ENCODE measurements at places on chromosomes 11 and 22.

- DNase-seq: no peak
These were observed 125.5 kb downstream of the BBOX1 start for GRCh38 chr11:27166130-27166529.

- no peak for DNase-seq
These were observed 26.1 kb upstream of the TTLL12 start for GRCh38 chr22:43213051-43213450.

GRCh38 chr11:50080256-50080655, 47.6 kb downstream of the OR4C45 start:
- no peak for DNase-seq

DNA sequence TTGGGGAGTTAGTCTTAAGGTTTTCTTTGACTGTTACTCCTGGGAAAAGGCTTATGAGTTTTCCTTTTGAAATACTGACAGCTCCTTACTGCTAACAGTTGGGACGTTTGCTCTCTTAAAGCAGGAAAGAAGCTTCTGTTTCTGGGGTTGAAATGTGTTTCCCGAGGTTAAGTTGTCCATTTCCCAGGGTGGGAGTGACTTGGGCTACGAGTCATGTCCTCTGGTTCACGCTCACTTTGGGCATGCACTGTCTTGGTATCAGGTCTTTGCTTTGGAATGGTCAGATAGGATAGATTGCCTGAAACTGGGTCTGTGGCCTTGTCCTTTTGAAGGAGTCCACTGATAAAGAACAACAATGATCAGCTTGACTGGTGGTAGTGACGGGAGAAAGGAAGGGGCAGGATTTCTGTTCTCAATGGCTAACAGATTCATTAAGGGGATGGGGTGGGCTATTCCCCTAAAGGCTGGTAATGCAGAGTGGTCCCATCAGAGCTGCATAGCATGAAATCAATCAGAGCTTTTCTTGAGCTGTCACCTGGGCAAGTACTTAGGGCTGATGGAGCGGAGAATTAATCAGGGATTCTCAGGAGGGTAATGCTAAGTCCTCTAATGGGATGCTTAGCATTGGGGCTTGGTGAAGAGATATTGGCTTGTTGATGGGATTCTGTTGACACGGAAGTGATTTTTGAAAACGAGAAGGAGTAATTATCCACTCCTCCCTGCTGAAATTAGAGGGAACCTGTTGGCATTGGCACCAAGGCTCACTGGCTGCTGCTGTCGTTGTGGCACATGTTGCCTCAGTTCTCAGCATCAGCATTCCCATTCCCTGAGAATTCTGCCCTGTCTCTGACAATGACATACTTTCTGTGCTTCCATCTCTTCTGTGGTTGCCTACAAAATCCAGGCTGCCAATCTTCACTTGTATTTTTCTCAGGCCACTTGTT, 81.6 kb downstream of the TEAD1 start:
- DNase-seq: peak; percentile 53

DNA sequence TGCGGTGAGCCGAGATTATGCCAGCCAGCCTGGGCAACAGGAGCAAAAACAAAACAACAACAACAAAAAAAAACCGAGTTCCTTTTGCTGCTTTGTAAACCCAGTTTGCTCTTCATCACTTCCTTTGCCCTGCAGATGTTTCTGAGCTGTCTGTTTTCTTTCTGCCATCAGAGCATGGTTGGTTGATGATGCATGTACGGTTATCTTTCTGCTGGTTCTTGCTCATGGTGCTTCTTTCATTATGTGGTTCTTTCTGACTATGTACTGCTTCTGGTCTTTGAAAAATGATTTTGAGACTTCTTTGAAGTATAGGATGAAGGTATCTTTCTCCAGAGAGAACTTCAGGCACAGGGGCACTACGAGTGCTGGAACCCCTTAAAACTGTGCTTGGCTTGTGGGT, 13.2 kb downstream of the TANGO2 start:
- no peak for DNase-seq

DNA sequence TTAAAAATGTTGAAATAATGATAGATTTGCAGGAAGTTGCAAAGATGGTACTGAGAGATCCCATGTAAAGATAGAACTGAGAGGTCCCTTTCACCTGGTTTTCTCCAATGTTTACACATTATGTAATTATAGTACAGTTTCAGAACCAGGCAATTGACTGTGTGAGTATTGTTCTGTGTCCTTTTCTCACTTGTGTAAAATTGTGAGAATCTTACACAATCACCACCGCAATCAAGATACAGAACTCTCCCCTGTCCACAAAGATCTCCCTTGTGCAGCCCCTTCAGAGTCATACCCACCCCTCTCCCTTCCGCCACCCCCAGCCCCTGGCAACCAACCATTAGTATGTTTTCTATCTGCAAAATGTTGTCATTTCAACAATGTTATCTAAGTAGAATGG, 119.8 kb upstream of the NAV2 start:
- no peak for DNase-seq

DNA sequence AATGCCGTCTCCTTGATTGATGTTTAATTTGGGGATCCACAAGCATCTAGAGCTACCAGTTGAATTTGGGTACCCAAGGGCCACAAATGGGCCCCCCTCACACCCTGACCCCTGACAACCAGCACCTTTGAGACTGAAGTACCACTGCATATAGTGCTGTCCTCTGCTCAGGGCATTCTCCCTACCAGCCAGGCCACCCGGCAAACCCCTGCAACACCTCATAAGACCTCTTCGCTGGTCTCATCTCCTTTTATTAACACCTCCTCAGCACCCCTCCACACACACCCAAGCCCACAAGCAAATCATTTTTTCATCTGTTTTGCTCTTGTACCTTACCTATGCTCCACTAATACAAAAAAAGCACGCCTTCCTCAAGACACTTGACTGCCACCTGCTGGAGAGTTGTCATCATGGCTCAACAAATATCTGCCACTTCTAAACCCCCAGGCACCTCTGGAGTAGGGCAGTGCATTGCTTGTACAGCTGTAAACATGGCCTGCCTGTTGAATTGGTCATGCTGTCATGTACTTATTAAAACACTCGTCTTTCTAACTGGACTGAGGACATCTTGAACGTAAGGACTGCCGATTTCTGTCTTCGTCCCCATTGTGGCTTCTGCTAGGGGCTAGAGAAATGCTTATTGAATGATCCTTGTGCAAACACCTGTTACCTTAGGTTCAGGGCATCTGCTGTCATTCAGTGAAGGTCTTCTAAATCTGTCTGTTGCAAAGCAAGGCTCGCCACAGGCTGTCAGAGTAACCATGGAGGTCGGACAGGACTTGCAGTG, 66.5 kb downstream of the BMAL1 start:
- DNase-seq: peak; percentile 60

- no peak for DNase-seq
These were observed 775.6 kb downstream of the BRD1 start for GRCh38 chr22:49052023-49052538.

GRCh38 chr11:70605846-70606245, 207.5 kb downstream of the CTTN start:
- DNase-seq: no peak

GRCh38 chr11:72124046-72124445, 11.5 kb upstream of the FOLR3 start:
- no peak for DNase-seq

DNA sequence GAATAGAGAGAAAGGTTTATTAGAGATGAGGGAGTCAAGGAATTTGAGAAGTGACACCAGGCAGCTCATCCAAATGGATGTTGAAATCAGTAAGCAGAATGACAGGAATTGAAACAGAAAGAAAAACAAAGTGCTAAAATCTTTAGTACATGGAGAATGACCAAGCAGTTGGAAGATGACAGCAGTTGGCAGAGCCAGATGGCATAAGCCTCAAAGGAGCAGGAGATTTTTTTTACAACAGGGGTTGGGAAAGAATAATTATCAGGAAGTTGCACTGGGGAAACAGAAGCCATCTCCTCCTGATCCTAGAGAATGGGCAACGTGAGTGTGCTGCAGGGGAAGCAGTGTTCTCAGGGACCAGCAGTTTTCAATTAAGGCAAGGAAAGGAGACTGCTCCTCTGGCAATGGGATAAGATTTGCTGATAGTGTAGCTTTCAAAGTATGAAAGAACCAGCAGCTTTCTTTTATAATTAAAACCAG, 28.9 kb downstream of the RAB39A start:
- DNase-seq: no peak

GRCh38 chr11:68938816-68939582, 35.3 kb downstream of the IGHMBP2 start:
- DNase-seq: no peak

GRCh38 chr11:21969841-21970240, 223.0 kb upstream of the ANO5 start:
- DNase-seq: no peak

DNA sequence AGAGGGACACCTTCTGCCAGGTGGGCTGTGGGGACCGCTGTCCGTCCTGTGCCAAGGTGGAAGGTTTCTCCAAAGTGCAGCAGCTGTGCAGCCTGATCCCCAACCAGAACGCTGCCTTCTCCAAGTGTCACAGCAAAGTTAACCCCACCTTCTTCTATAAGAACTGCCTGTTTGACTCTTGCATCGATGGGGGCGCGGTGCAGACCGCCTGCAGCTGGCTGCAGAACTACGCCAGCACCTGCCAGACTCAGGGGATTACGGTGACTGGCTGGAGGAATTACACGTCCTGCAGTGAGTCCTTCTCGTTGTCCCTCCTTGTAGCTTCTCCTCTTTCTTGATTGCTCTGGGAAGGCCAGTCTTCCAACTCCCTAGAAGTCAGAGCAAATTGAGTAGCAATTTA, 44.8 kb downstream of the TECTA start:
- no peak for DNase-seq

- DNase-seq: no peak
These were observed 44.2 kb downstream of the NAV2 start for GRCh38 chr11:19756675-19757475.

DNA sequence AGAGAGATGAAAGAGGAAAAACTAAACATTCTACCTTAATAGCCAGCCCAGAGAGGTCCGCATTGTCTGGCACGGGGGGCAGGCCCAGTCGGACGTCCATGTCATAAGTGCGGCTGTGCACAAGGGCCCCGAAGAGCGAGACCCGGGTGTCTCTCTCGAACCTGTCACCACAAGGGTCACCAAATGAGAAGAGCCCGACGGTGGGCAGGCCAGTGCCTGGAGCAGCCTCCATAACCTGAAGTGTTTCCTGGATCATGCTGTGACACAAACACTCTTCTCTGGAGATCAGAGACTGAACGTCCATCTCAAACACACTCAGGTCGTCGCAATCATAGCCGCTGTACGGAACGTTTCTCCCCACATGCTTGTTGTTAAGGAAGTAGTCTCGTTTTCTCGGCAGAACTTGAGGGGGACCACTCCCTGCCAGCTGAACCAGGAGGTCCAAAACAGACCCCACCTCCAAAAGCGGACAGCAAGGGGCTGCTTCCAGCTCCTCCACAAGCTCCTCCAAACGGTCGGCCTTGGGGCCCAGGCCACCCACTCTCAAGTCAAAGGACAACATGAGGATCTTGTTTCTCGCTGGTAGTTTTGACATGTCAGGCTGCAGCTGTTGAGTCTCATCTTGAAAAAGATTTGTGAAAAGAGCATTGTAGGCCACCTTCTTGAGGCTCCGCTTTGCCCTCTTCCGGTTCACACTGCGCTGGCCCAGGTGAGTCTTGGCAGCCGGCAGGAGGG, 971 bp downstream of the TUBGCP6 start:
- no peak for DNase-seq

DNA sequence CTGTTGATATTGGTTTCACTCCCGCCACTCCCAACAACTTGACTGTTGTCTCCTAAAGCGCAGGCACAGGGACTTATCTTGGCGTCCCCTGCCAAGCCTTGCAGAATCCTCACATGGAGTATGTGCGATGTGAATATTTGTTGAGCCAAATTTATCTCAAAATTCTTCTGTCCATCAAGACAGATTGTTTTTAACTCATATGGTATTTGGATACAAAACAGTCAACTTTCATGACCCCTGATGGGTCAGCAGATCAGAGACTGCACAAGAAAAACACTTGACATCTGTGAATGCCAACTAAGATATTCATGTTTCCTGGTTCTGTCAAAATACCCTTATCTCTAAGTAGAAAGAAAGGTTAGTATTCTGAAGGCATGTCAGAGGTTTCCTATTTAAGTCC, 221.7 kb upstream of the BLID start:
- no peak for DNase-seq

- DNase-seq: no peak
These were observed 5.8 kb upstream of the BUD13 start for GRCh38 chr11:116778556-116778955.

GRCh38 chr11:69882270-69882608, 63.0 kb upstream of the FGF3 start:
- DNase-seq: no peak

- no peak for DNase-seq
These were observed 21.0 kb upstream of the SWAP70 start for GRCh38 chr11:9642894-9643293.

DNA sequence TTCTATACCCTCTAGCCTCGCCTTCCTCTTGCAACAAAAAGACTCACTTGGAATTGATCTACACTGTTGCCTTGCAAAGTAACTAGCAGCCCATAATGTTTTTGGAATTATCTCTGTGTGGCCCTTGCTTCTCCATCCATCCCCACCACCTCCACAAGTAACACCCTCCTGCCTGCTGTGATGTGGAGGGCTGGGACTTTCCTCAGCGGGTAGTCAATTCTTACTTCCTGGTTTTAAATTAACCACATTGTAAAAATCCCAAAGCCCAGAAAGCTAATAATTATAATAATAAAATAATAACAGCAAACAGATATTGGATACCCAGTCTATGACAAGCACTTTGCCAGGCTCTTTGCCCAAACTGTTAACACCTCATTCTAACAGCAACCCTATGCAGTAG, 40.8 kb upstream of the GALNT18 start:
- DNase-seq: no peak

DNA sequence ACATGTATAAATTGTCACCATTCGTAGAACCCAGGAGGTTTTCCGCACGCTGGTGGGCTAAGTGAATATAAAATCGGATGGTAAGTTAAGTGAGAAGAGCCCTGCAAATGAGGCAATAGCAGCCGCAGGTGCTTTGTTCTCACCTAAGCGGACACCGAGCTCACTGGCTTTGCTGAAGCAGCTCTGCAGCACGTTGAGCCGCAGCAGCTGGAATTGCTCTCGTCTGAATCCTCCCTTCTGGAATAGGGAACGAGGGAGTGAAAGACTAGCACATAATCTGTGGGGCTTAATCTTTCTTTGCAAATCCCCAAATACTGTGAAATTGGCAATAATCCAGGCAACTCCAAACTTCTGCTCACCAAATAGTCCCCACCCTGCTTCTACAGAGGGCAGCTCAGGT, 488.1 kb downstream of the NTM start:
- no peak for DNase-seq

- no peak for DNase-seq
These were observed 61.9 kb downstream of the CTSC start for GRCh38 chr11:88275636-88276035.

GRCh38 chr22:46769191-46769675, 6.8 kb downstream of the TBC1D22A start:
- DNase-seq: peak; percentile 55
